Activated naive CD4-positive, alpha-beta T cell treated with anti-CD3 and anti-CD28 coated beads, Interleukin-2, amount 10 ng/mL, durations not matched to agents 7 days and 5 days (primary cell): ENCODE measurements at places on chromosomes 1 and 21.

- no peak overlapping the region for H3K4me3 ChIP-seq
- H3K36me3 ChIP-seq: no peaks in the 10 kb centered on the region
- DNase-seq: no peak
- H3K4me1 ChIP-seq: no peaks in the 10 kb centered on the region
These were observed 277.4 kb upstream of the LRRC7 start for GRCh38 chr1:69290291-69290690.

DNA sequence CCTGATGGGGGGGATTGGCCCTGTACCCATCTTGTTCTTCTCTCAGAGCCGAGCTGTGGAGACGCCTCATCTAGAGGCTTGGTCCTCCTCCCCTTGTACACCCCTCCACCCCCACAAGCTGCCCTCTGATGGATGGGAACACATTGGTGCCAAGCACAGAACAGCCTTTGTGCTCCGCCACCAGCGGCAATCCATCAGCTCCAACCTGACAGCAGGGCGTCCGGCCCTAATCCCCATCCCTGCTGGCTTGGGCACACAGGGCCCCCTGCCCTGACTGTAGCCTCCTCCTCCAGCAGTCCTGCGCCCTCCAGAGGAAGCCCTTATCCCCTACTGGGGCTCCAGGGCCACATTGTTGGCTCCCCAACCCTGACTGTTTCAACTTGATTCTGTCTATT, 3.8 kb upstream of the MYOG start:
- DNase-seq: no peak
- H3K4me3 ChIP-seq: no peak overlapping the region
- H3K27me3 ChIP-seq: peaks cover 44% of the 10 kb centered on the region
- H3K36me3 ChIP-seq: no peaks in the 10 kb centered on the region
- no peaks in the 10 kb centered on the region for H3K4me1 ChIP-seq

GRCh38 chr1:17725084-17725719, 29.9 kb upstream of the ACTL8 start:
- no peaks in the 10 kb centered on the region for H3K4me1 ChIP-seq
- no peak overlapping the region for H3K4me3 ChIP-seq
- no peak overlapping the region for H3K27ac ChIP-seq
- H3K27me3 ChIP-seq: no peaks in the 10 kb centered on the region
- DNase-seq: no peak

- H3K4me1 ChIP-seq: peaks cover 28% of the 10 kb centered on the region
- H3K27me3 ChIP-seq: peaks cover 4% of the 10 kb centered on the region
- no peak overlapping the region for H3K27ac ChIP-seq
- H3K36me3 ChIP-seq: peaks cover 22% of the 10 kb centered on the region
These were observed 1.0 kb downstream of the LEPR start for GRCh38 chr1:65421351-65422025.

GRCh38 chr1:147700042-147701006, 30.0 kb upstream of the ACP6 start:
- H3K4me1 ChIP-seq: peaks cover 11% of the 10 kb centered on the region
- H3K27ac ChIP-seq: no peak overlapping the region
- no peak overlapping the region for H3K4me3 ChIP-seq
- peak; percentile 75 for DNase-seq

- DNase-seq: no peak
- no peak overlapping the region for H3K27ac ChIP-seq
- peaks cover 5% of the 10 kb centered on the region for H3K36me3 ChIP-seq
- H3K4me1 ChIP-seq: peaks cover 9% of the 10 kb centered on the region
- no peaks in the 10 kb centered on the region for H3K27me3 ChIP-seq
- no peak overlapping the region for H3K4me3 ChIP-seq
These were observed 152.4 kb downstream of the GALNT2 start for GRCh38 chr1:230219174-230220067.

GRCh38 chr21:45979651-45980050, 1.9 kb upstream of the COL6A1 start:
- peaks cover 12% of the 10 kb centered on the region for H3K4me1 ChIP-seq
- no peak overlapping the region for H3K27ac ChIP-seq
- no peak for DNase-seq
- H3K27me3 ChIP-seq: peaks cover 64% of the 10 kb centered on the region
- H3K4me3 ChIP-seq: no peak overlapping the region

DNA sequence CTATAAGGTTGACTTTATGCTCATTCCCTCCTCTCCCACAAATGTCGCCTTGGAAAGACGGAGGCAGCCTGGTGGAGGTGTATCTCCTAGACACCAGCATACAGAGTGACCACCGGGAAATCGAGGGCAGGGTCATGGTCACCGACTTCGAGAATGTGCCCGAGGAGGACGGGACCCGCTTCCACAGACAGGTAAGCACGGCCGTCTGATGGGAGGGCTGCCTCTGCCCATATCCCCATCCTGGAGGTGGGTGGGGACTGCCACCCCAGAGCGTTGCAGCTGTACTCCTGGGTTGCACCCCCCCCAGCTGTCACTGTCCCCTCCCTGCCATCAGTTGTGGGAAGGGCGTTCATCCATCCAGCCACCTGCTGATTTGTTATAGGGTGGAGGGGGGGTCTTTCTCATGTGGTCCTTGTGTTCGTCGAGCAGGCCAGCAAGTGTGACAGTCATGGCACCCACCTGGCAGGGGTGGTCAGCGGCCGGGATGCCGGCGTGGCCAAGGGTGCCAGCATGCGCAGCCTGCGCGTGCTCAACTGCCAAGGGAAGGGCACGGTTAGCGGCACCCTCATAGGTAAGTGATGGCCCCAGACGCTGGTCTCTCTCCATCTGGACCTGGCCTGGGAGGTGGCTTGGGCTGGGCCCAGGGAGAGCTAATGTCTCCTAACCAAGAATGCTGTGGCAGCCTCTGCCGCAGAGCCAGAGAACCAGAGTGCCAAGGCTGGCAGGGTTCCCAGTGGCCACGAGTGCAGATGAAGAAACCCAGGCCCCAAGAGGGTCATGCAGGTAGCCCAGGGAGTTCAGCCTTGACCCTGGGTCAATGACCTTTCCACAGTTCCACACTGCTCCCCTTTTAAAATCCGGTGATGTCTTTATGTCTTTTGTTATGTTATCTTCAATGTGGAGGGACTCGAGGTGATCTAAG, 13.1 kb downstream of the PCSK9 start:
- H3K27ac ChIP-seq: no peak overlapping the region
- DNase-seq: no peak
- no peak overlapping the region for H3K4me3 ChIP-seq
- H3K27me3 ChIP-seq: peaks cover 5% of the 10 kb centered on the region

DNA sequence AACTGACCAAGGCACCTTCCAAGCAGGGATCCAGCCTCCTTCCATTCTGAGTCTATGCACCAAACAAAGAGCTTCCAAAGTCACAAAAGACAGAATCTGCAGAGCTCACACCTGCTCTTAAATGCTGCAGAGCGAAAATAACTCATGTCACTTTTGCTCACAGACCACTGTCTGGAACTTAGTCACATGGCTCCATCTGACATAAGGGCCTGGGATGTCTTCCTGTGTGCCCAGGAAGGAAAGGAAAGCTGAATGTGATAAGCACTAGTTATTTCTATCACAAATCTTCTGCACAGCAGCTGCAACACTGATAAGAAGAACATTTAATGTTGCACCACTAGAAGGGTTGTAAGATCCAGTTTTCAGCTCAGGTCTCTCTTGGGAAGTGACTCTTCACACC, 39.5 kb upstream of the SGIP1 start:
- DNase-seq: no peak
- no peaks in the 10 kb centered on the region for H3K36me3 ChIP-seq
- H3K4me1 ChIP-seq: no peaks in the 10 kb centered on the region
- no peaks in the 10 kb centered on the region for H3K27me3 ChIP-seq
- H3K4me3 ChIP-seq: no peak overlapping the region

GRCh38 chr1:205438213-205439158, 16.6 kb upstream of the LEMD1 start:
- peaks cover 26% of the 10 kb centered on the region for H3K4me1 ChIP-seq
- DNase-seq: peak; percentile 19
- H3K27me3 ChIP-seq: peaks cover 50% of the 10 kb centered on the region
- H3K4me3 ChIP-seq: no peak overlapping the region
- H3K27ac ChIP-seq: no peak overlapping the region
- H3K36me3 ChIP-seq: no peaks in the 10 kb centered on the region

DNA sequence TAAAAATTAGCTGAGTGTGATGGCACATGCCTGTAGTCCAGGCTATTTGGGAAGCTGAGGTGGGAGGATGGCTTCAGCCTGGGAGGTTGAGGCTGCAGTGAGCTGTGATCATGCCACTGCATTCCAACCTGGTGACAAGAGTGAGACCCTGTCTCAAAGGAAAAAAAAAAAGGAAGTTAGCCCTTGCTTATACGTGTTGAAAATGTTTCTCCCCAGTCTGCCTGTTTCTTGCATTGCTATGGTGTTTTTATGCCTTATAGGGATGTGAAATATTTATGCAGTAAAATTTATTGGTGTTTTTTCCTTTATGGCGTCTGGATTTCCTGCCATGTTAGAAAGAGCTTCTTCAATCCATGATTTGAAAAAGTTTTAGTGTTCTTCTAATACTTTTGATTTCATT, 3.6 kb upstream of the RERE start:
- H3K27ac ChIP-seq: no peak overlapping the region
- H3K4me1 ChIP-seq: peaks cover 14% of the 10 kb centered on the region
- peaks cover 2% of the 10 kb centered on the region for H3K36me3 ChIP-seq

DNA sequence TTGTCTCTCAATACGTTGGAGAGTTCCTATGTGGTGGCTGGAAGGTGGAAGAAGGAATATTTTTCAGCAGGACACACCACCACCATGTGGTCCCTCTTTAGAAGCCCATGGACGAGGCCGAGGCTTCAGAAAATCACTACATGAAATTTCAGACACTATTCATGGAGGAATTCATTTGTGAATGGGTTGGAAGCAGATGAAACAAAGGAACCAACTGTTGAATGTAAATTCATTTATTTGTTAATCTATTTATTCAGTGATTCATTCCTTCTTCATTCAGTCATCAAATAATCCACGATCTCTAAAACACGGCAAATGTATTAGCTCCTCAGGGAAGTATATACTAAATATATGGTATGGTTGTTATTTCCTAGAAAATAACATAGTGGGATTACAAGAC, 12.2 kb downstream of the SLC35F3 start:
- H3K27me3 ChIP-seq: no peaks in the 10 kb centered on the region
- H3K4me3 ChIP-seq: no peak overlapping the region
- H3K27ac ChIP-seq: no peak overlapping the region
- H3K4me1 ChIP-seq: no peaks in the 10 kb centered on the region
- H3K36me3 ChIP-seq: no peaks in the 10 kb centered on the region

- no peak overlapping the region for H3K27ac ChIP-seq
- no peaks in the 10 kb centered on the region for H3K27me3 ChIP-seq
These were observed 390.6 kb downstream of the KCTD3 start for GRCh38 chr1:215957663-215958062.

- H3K4me1 ChIP-seq: peaks cover 6% of the 10 kb centered on the region
- no peaks in the 10 kb centered on the region for H3K36me3 ChIP-seq
- H3K4me3 ChIP-seq: no peak overlapping the region
- peaks cover 26% of the 10 kb centered on the region for H3K27me3 ChIP-seq
- DNase-seq: no peak
These were observed 1.1 kb downstream of the KCNE2 start for GRCh38 chr21:34364921-34365320.

DNA sequence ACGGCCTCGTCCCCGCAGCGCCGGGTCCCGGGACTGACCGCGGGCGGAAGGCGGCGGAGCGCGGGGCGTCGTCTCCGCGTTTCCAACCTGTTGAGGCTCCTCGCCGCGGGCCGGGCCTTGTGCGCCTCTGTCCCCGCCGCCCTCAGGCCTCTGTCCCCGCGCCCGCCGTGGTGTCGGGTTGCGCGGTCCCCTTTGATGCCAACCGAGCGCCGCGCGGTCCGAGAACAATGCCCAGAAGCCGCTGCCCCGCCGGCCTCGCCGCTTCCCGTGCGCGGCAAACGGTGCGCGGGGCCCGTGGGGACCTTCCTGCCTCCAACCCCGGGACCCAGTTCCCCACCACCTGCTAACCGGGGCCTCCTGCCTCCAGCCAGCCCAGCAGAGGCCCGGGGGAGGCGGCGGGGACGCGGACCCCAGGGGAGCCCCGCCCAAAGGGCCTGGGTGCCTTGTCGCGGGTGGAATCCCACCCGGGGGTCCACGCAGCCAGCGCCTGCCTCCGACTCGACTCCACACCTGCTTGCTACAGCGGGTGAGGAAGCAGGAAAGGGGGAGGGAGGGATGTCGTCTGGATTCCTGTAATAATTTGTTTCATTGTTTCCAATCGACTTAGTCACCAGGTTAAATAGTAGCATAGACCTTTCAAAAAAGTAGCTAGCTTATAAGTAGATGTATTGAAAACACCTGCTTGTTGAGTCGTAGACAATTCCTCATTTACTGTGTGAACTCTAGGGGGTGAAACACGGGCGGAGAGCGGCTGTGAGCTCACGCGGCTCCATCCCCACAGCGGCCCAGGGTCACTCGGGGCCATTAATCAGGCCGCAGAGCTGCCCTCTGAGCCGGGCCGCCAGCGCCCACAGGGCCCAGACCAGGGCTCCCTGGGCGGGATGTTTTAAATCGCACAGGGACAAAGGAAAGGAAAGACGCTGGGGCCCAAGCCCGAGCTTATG, 1.1 kb downstream of the COL18A1 start:
- no peak overlapping the region for H3K27ac ChIP-seq
- H3K27me3 ChIP-seq: peaks cover 73% of the 10 kb centered on the region
- H3K36me3 ChIP-seq: peaks cover 2% of the 10 kb centered on the region
- peaks cover 10% of the 10 kb centered on the region for H3K4me1 ChIP-seq
- peak; percentile 28 for DNase-seq
- peak overlapping the region; percentile 28 for H3K4me3 ChIP-seq

DNA sequence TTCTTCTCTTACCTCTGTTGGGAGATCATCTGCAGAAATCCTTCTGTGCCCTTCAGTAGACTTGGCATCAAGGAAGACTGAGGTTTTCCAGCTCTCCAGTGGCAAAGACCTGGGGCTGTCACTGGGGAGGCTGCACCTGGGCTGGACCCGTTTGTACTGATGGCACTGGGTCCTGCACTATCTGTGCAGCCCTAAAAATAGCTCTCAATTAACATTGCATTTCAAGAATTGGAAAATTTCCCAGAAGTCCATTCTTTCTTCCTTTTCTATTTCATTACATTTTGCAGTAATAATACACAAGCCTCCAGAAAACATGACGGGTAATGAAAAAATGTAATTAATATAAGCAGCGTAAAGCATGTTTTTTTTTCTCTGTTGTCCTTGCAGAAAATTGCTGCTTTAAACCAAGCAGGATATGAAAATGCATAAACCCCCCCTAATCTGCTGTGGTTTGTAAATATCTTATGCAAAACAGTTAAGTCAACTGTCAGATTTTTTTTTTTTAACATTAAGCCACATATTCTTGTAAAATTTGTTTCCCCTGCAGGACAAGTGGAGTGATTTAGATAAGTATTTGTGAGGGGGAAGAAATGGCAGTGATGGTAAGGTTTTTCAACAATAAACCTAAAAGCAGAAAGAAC, 64.9 kb downstream of the LMO4 start:
- peaks cover 18% of the 10 kb centered on the region for H3K27me3 ChIP-seq
- H3K27ac ChIP-seq: no peak overlapping the region
- H3K4me1 ChIP-seq: no peaks in the 10 kb centered on the region
- no peaks in the 10 kb centered on the region for H3K36me3 ChIP-seq
- DNase-seq: no peak

- H3K27me3 ChIP-seq: peaks cover 4% of the 10 kb centered on the region
- H3K4me3 ChIP-seq: no peak overlapping the region
- no peak overlapping the region for H3K27ac ChIP-seq
- DNase-seq: no peak
- no peaks in the 10 kb centered on the region for H3K4me1 ChIP-seq
- no peaks in the 10 kb centered on the region for H3K36me3 ChIP-seq
These were observed 107.9 kb upstream of the DYNLT5 start for GRCh38 chr1:66644331-66644730.

GRCh38 chr1:228668553-228669241, 66.6 kb upstream of the RHOU start:
- H3K27me3 ChIP-seq: peaks cover 5% of the 10 kb centered on the region
- no peaks in the 10 kb centered on the region for H3K4me1 ChIP-seq
- H3K27ac ChIP-seq: no peak overlapping the region
- no peak overlapping the region for H3K4me3 ChIP-seq
